Hematopoietic multipotent progenitor cell treated with erythropoietin and hydrocortisone succinate and interleukin-3 and kit ligand, for 6 days (in vitro differentiated cells): ENCODE measurements at places on chromosomes 7 and 10.

- DNase-seq: no peak
Measured at GRCh38 chr10:69684020-69684980, 54.3 kb downstream of the FAM241B start.

DNA sequence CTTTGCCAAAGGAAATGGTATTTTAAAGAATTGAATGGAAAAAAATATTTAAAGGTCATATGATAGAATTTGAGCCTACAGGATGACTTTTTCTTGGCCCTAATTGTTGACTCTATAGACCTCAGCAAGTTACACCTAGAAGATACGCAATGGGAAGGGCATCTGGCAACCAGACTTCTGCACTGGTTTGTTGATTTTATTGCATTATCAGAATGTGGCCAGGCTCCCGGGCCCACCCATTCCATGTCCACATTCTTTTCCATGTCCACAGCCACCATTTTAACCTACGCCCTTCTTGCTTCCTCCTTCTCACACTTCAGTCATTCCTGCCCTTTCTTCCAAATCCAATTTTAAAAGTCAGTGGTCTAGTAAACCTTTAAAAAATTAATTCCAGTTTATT, 738.4 kb downstream of the SUGCT start:
- DNase-seq: no peak

GRCh38 chr7:31735991-31736982, 49.3 kb downstream of the PPP1R17 start:
- DNase-seq: peak; percentile 60

DNA sequence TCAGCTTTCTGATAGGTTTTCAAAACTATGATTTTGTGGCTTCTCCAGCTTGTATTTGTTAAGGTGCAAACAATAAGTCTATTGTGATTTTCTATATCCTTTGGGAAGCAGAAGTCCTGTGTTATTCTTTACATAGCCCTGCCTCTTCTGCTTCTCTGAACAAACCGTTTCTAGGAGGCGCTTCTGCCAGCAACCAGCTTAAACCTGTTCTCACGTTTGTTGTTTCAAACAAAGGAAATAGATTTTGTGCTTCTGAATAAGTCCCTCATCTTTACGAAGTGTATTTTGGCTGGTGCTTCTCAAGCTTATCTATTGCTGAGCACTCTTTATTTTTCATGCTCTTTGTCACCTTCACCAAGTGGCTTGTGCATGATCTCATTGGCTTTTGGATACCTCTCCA, 61.0 kb downstream of the VTI1A start:
- no peak for DNase-seq

GRCh38 chr7:92944633-92945032, 108.3 kb upstream of the CDK6 start:
- DNase-seq: no peak

- no peak for DNase-seq
Measured at GRCh38 chr10:117944676-117945447, 101.9 kb downstream of the RAB11FIP2 start.

DNA sequence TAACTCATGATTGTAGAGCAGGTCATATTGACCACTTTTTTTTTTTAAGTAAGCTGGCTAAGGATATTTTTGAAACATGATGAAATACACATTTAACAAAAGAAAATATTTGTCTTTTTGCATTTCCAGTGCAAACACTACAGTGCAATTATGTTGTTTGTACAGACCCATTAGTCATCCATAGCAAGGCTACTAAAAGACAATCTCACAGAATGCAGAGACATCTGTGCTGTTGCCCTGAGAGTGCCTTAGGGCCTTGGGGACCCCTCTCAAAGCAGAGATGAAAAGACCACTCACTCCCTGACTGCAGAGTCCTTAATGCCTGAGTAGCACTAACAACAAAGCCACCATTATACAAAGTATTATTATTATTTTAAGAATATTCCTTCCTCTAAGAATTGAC, 104.5 kb downstream of the NRCAM start:
- DNase-seq: no peak

GRCh38 chr10:130387936-130388580, 251.9 kb downstream of the GLRX3 start:
- no peak for DNase-seq

DNA sequence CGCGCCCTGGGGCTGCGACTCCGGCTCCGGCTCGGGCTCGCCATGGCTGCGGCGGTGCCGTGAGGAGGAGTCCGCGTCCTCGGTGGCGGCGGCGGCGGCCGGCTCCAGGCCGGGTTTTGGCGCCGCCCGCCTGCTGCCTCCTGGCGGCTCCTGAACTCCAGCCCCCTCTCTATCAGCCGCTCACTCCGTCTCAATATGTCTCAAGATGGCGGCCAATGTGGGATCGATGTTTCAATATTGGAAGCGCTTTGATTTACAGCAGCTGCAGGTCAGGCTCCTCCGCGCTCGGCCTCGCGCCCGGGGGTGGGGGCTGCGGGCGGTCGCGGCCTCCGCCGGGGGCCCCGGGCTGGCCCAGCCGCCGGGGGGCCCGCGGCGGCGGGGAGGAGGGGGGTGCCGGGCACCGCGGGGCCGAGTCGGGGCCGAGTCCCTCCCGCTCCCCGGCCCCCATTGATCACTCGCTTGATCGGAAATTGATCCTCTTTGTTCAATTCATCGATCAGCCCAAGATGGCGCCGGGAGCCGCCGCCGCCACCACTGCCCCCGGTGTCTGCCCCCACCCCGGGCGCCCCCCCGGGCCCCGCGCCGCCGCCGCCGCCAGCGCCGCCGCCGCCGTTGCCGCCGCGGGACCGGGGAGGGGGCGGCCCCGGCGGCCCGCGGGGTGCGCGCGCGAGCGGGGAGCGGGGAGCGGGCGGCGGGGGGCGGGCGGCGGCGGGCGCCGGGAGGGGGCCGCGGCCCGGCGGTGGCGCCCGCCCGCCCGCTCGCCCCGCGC, 1.4 kb upstream of the CUX1 start:
- peak; percentile 91 for DNase-seq

GRCh38 chr7:151321341-151321740, 20.3 kb upstream of the NUB1 start:
- no peak for DNase-seq

- no peak for DNase-seq
Measured at GRCh38 chr7:133912916-133913697, 214.0 kb upstream of the LRGUK start.

GRCh38 chr10:116255886-116256751, 16.9 kb downstream of the GFRA1 start:
- DNase-seq: no peak

DNA sequence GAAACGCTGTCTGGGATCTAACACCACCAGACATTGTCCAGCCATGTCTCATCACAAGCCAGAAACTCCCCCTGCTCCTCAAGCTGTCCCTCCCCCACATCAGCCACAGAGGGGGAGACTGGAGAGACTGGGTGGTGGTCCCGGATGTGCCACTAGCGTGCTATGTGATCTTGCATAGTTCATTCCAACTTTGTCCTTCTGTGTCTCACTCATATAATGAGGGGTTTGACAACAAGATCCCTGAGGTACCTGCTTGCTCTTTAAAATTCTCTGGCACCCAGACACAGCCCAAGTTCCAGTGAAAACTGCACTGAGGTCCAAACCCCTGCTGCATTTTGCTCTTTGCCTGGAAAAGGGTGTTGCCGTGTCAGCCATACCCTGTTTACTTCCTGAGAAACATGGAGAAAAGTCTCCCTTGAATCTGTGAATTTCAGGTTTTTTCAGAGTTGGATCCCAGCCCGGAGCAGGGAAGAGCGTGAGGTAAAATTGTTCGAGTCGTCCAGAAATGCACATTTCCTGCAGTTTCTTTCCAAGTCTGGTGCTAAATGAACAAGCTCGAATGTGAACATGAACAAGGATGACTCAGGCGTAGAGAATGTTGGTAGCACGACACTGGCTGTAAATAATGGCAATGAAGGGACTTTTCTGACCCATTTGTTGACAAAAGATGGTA, 156.6 kb downstream of the CCDC3 start:
- no peak for DNase-seq

DNA sequence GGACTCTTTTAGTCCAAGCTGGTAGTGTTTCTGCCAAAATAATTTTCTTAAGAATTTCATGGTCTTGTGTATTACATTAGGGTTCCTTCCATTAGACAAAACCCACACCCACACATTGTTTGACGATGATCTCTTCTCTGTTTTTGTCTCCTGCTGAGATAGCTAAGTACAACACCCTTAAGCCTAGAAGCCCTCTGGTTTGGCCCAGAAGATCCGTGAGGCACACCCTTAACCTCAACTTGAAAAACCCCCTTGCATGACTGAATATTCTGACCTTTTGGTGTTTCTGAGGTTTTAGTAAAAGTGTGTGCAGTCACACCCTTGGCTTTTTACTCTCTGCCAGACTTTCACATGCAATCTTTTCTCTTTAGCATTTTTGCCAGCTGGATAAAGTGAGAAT, 29.3 kb upstream of the ERCC6 start:
- no peak for DNase-seq
